ENCODE measurements at places on chromosomes 7 and 10.

DNA sequence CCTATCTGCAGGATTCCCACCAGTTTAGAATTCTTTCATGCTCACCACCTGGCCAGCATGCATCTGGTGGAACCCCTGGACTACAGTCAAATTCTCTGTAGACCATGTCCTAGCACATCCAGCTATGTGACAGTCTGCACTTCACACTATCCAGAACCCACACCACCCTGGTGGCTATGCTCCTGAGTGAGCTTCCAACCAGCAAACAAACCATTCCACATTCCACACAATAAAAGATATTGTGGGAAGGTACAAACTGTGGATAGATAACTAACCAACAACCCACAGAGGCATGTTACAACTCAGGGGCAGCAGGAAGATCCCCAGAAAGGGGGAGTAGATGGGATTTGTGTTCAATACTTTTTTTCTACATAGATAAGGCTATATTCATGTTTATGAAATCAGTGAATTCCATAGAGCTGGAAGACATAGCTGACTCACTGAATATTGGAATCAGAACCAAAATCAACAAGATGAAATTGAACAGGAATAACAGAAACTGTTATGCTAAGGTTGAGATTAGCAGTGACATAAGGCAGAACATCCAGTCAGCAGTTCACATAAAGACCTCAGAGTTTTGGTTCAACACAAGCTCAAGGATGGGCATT lies 72.5 kb downstream of the LRRC17 start:
- no peak for DNase-seq

DNA sequence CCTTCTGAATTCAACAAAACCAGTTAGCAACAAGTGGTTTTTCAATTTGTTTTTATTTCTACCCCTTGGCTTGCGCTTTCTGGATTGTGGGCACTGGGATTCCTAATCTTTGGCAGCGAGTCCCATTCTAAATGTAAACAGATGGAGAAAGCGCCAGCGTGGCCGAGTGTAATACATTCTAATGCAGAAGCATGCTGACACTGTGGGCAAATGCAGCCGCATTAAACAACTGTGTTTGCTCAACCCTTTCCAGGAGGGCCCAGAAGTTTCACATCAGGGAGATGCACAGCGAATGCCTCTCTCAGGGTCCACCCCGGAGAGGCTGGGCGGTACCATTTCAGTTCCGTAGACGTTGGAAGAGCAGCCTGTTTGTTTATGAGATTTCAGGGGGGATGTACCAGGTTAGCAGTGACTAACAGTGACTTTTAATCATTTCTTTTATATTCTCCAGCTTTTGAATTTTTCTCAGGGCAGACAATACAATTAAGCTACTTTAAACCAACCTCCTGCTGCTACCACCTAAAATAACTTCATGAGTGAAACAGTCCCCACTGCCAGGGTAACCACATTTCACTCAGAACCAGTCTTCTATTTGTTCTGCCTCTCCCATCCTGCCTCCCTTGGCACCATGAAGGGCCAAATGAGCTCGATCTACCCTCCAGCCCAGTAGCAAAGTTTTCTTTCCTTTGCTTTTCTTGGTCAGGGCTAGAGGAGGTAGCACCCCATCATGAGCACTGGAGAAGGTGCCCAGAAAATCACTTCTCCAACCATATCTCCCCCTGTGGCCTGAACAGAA lies 164.2 kb upstream of the ITGB1 start:
- peak; percentile 74 for DNase-seq

DNA sequence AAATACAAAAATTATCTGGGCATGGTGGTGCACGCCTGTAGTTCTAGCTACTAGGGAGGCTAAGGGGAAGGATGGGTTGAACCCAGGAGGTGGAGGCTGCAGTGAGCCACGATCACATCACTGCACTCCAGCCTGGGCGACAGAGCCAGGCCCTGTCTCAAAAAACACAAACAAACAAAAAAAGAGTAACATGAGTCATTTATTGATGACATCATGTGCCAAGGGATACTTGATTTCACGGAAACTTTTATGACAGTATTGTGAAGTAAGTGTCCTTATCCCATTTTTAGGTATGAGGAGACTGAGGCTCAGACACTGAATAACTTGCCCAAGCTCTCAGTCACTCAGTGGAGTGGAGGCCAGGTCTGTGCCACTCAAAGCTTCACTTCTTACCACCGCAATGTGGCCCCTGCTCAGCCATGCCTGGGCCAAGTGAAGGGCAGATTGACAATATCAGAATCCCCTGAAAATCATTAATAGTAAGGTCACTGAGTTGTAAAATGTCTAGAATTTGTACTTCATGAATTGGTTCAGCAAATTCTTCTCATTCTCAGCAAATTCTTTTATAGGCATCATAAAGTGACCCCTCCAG lies 36.5 kb downstream of the EMX2 start:
- DNase-seq: no peak

GRCh38 chr10:78996792-78997129 lies 72.0 kb upstream of the ZMIZ1 start:
- no peak for DNase-seq

DNA sequence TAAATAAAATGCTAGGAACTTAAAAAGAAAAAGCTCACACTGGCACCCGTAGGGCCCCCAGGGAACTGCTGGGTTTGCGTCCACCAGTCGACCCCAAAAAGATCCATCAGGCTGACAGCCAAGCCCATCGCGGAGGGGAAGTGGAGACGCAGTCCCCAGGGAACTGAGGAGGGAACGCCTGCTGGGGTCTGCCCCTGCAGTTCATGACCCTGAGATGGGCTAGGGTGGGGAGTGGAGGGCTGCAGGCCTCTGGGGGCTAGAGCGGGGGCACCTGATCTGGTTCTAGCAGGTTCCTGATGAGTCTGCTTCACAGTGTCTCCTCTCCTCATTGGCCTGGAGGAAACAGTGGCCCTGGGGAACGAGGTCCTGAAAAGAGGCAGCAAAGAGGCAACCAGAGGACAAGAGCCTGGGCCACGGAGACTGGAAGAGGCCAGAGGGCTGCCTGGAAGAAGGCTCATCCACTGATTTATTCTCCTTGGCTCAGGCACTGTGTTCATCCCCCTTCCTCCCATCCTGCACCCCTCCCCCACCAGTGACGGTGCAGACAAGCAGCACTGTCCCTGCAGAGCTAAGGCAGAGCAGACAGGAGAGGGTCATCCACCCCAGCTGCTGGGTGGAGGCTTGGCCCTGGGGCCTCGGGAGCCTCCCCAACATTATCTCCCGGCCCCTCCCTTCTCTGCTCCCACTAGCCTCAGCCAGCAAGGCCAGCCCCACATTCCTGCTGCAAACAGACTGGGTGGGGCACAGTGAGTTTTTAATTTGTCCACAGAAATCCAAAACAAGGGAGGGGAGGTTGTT lies 24.7 kb upstream of the HSPA12A start:
- peak; percentile 92 for DNase-seq

GRCh38 chr7:137642472-137642871 lies 204.3 kb downstream of the DGKI start:
- DNase-seq: peak; percentile 39

- peak; percentile 51 for DNase-seq
These were observed 65.9 kb upstream of the CC2D2B start for GRCh38 chr10:95841661-95842498.

DNA sequence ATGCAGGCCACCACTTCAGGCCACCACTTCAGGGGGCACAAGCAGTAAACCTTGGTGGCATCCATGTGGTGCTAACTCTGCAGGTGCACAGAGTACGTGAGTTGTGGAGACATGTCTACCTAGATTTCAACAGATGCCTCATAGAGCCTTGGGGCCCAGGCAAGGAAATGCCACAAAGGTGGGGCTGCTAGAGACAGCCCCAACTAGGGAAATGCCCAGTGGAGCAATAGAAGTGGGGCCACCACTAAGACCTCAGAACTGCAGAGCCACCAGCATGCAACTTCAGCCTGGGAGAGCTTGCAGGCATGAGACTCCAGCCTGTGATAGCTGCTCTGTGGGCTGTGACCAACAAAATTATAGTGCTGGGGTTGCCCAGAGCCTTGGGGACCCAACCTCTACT lies 107.6 kb downstream of the DNAJC1 start:
- DNase-seq: no peak
